Putamen (tissue), 1 donor: ENCODE measurements at places on chromosomes 16 and 17.

- no peak for DNase-seq
Observed at GRCh38 chr17:46719891-46720290, 98.6 kb downstream of the WNT3 start.

GRCh38 chr17:44350733-44351226 lies 5.7 kb downstream of the GRN start:
- no peak for DNase-seq

DNA sequence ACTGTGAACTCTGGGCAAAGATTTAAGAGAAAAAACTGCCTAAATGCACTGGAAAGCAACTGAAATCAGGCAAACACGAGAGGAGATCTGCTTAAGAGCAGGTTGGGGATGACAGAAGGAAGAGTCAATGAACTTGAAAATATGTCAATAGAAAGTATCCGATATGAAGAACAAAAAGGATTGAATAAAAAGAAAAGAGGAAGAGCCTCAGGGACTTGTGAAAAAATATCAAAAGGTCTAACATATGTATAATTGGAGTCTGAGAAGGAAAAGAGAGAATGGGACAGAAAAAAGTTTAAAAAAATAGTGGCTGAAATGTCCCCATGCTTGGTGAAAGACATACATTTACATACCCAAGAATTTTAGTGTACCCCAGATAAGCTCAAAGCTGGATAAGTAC lies 195.5 kb downstream of the COPRS start:
- DNase-seq = no peak

- DNase-seq = no peak
Observed at GRCh38 chr16:25045696-25046381, 30.7 kb upstream of the ARHGAP17 start.

DNA sequence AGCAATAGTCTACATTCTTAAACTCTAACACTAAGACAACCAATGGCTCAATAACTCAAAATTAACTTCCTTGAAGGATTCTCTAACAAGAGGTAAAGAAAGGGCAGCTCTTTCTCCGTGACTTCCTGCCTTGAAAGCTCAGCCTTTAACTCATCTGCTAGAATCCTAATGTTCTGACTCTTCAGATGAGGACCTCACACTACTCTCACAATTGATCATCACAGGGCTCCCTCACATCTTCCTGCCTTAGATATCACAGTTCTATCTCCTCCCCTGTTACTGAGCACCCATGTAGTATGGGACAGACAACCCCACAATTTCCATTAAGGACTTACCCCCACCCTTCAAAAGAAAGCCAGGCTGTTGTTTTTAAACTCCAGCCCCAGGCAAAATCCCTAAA lies 33.5 kb downstream of the SMURF2 start:
- DNase-seq = no peak

GRCh38 chr17:42405963-42406495 lies 17.0 kb downstream of the CAVIN1 start:
- DNase-seq = peak; percentile 74

- no peak for DNase-seq
Observed at GRCh38 chr17:80667462-80668277, 123.0 kb downstream of the RPTOR start.

- no peak for DNase-seq
Observed at GRCh38 chr16:54112451-54113206, 174.0 kb downstream of the IRX3 start.

DNA sequence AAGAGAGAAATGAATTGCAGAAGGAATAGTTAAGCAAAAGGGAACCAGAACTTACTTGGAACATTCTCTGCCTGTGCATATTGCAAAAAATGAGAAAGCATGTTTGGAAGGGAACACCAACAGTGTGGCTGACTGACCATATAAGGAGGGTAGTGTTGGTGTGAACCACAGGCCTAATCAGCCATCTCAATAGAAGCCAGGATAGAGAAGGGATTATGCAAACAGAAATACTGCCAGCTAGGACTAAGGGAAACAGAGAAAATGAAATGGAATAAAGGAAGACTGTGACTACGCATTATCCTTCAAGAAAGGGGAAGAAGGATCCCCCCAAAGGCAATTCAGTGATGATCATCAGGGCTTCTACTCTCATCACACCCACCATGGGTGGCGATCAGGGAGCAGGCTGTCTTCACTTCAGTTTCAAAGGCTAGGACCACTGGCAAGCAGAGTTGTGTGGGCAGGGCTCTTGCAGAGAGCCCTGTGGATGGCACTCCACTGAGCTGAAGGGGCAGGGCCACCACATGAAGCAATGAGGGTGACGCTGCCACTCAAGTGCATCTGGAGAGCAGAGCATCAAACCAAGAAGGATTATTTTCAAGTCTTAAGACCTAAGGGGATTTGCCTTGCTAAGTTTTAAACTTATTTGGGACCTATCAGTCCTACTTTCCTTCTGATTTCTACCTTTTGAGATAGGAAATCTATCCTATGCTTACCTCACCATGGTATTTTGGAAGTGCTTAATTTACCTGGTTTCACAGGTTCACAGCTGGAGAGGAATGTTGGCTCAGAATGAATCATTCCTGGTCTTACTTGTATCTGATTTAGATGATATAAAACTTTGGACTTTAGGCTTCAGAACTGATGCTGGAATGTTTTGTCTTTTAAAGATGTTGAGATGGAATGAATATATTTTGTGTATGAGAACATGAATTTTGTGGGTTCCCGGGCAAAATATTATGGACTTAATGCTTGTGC lies 140.5 kb downstream of the SSH2 start:
- DNase-seq = no peak

DNA sequence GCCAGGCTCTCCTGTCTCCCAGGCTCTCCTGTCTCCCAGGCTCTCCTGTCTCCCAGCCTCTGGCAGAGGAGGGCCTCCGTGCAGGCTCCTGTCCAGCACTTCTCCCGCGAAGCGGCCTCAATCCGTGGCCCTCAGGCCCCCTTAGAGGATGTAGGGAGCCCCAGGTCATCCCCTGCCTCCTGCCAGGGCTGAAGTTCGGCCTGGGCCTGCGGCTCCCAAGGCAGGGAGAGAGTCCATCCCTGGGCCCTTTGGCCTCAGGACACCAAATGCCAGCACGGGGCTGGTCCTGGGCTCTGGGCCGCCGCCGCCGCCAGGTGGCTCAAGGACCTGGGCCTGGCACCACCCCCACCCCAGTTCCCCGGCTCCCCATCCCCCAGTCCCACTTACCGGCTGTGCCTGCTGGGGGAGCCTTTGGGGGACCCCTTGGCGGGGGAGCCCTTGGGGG lies 370 bp downstream of the EVPL start:
- DNase-seq = no peak

DNA sequence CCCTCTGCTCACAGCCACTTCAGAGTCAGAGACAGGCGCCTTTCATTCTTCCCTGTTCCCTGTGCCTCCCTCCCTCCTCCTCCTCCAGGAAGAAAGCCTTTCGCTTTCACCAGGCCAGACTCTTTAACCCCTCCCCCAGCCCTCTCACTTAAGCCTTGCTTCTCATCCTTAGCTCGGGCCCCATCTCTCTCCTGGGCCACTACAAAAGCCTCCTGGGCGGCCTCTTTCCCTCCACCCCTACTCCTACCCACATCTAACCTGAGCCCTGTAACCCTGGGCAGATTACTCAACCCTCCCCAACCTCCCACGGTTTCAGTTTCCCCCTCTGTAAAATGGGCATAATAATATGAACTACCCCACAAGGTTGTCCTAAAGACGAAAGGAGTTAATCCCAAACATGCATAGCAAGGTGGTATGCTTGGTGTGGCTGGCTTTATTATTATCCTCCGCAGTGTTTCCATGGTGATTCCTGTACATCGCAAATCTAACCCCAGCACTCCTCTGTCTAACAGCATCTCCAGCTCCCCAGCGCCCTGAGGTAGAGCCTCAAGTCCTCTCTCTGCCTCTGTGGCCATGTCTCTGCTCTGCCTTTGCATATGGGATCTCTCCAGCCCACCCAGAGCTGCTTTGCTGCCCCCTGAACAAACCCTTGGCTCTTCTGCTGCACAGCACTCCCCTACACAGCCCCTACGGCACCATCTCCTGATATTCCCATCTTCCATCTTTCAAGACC lies 17.7 kb downstream of the PIMREG start:
- no peak for DNase-seq

GRCh38 chr17:4256952-4257351 lies 6.8 kb downstream of the ANKFY1 start:
- no peak for DNase-seq

GRCh38 chr16:29011112-29011511 lies 26.3 kb downstream of the LAT start:
- no peak for DNase-seq

- DNase-seq = no peak
Observed at GRCh38 chr16:66346221-66346620, 20.3 kb upstream of the CDH5 start.

DNA sequence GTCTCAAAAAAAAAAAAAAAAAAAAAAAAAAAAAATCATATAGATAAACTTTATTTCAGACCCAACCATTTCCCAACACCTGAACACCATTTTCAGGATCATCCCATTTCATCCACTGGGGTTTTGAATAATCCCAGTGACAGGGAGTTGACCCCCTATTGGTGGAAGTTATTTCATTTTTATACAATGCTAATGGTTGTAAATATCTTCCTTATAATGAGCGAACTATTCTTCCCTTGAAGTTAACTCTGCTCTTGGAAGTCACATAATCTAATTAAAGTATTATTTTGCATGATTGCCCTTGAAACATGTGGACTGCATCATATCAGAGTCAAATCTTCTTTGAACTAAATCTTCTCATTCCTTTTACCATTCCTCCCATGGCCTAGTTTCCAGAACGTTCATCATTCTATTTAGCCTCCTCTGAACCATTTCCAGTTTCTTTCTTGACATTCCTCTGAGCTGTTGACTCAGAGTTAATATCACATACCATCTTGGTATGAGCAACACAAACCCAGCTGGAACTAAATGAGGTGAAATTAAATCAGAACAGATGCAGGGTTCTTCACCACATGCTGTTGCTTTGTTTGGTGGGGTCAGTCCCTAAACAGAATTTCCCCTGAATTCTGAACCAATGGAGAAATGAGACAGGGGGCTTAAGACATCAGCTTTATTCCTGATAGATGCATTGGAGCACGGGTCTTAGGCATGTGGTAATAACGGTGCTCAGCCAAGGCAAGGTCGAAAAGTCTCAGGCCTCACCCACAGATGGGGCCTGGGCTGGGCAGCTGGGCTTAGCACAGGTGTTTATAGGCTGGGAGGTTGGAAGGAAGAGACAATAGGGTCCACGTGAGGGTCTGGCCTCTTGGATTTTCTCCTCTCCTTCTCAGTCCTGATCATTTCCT lies 8.9 kb downstream of the HSD17B2 start:
- no peak for DNase-seq

DNA sequence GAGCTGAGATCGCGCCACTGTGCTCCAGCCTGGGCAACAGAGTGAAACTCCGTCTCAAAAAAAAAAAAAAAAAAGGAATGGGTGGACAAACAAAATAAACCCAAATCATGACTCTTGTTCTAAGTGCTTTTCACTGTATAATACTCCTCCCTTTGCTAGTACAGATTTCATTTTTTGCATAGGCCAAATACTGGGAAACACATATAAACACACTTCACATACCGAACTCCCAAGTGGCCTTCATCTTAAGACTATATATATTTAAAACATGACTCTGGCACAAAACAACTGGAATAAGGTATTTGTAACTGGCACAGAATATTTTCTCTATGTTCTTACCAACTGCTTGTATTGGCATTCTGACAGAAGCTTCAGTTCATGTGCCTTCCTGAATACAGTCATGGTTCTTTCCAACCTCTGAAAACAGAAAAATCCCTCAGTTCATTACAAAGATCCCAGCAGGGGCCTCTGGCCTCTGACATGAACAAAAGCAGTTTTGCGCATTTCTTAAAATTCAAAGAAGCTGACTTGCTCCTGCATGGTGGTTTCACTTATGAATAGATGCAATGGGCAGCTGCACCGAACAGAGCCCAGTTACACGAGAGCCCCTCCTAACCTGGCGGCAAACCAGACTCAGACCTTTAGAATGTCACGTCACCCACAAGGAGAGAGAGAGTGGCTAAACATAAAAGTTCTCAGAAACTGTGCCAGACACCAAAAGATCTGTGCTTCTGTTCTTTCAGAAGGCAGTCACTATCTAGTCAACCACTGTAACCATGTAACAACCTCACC lies 19.1 kb upstream of the COPRS start:
- no peak for DNase-seq

GRCh38 chr16:19033761-19034160 lies 33.7 kb upstream of the COQ7 start:
- no peak for DNase-seq

GRCh38 chr17:15404106-15405057 lies 63.0 kb upstream of the TEKT3 start:
- DNase-seq = no peak

- peak; percentile 93 for DNase-seq
Observed at GRCh38 chr17:77884019-77884418, 74.5 kb upstream of the TNRC6C start.

- DNase-seq = no peak
Observed at GRCh38 chr16:15610369-15610871, 32.5 kb downstream of the MARF1 start.

GRCh38 chr17:17752821-17753321 lies 71.6 kb downstream of the RAI1 start:
- peak; percentile 70 for DNase-seq

DNA sequence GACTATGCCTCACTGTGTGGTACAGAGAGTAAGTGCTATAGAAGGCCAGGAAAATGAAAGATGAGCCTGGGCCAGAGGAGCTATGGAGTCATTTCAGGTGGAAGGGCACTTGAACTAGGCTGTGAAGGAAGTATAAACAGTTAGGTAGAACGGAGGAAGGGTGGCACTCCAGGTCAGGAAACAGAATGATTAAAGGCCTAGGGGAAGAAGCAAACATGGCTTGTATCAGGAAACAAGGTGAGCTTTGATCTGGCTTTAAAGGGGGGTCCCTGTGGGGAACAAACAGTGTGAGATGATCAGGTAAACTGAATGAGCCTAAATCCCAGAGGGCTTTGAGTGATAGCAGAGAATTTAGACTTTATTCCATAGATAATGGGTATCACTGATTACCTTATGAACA lies 16.9 kb downstream of the MAP3K3 start:
- no peak for DNase-seq

- no peak for DNase-seq
Observed at GRCh38 chr17:8046306-8046928, 7.6 kb downstream of the ALOX15B start.

- DNase-seq = no peak
Observed at GRCh38 chr16:84478172-84478947, 26.1 kb downstream of the MEAK7 start.

GRCh38 chr16:68644715-68645493 lies at the start of gene CDH3:
Gene CDH3 (plus strand): TSS chr16:68645310. CDS start chr16:68645380, 70 bp downstream.
- no peak for DNase-seq

DNA sequence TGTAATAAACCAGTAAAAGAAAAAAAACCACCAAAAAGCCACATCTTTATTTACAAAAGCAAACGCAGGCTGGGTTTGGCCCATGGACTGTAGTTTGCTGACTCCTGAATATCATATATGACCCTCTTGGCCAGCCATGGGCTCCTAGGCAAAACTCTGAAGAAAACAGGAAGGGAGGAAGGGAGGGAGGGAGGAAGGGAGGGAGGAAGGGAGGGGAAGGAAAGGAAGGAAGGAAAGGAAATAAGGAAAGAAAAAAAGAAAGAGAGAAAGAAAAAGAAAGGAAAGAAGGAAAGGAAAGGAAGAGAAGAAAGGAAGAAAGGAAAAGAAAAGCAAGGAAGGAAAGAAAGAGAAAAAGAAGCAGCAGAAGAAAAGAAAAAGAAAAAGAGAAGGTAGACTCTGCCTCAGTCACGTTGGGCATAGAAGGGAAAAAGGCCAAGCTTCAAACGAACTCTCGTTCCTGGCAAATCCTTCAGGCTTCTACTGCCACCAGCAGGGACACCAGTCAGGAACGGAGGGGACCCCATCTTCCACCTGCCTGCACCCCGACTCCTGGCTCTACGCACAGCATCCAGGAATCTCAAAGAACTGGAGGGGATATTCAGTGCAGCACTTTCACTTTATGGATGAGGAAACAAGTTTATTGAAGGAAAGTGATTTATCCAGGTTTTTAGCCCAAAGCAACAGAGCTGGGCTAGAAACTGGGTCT lies 22.1 kb downstream of the CDC42EP4 start:
- DNase-seq = no peak
